ENCODE measurements at places on chromosomes 11 and 22.

- DNase-seq: no peak
Measured at GRCh38 chr22:49136041-49136815, 691.4 kb downstream of the BRD1 start.

- DNase-seq: no peak
Measured at GRCh38 chr11:12160231-12160630, 49.8 kb downstream of the MICAL2 start.

- no peak for DNase-seq
Measured at GRCh38 chr11:73236854-73237253, 18.8 kb downstream of the P2RY2 start.

DNA sequence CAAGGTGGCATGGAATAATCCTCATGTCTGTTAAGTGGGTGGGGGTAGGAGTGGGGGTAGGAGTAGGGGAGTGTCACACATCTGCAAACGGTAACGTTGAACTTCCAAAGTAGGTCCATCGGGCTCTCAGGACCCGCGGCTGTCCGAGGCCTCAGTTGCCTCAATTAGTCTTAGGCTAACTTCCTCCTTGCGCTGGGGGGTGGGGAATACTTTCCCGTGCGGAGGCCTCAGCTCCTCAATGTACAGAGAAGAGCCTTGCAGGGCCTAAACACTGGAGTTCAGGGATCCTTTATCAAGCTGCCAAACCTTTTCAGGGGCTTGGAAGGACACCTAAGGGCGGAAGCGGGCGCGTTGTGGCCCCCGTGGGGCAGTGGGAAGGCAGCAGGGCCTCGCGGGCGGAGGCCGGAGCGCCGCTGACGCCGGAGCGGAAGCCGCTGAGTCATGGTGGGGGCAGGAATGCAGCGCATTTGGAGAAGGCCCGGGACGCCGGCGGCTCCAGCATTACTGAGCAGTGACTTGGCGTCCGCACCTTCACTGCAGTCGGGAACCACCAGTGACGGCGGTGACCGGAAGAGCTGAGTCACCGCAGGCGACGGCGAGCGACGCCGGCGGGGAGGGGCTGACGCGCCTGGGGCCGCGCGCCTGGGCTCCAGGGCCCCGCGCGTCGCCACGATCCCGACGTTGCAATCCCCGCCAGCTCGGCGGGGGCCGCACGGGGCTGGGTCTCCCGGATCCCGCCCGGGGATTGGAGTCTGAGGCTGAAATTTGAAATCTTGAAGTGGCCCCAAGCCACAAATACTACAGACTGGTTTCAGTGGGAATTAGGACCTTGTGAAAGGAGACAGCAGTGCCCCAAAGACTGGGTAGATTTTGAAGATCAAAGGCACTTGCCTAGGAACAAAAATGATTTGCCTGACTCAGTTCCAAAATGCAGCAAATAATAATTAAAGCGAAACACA is 20.2 kb upstream of the IPO7 start:
- peak; percentile 61 for DNase-seq

DNA sequence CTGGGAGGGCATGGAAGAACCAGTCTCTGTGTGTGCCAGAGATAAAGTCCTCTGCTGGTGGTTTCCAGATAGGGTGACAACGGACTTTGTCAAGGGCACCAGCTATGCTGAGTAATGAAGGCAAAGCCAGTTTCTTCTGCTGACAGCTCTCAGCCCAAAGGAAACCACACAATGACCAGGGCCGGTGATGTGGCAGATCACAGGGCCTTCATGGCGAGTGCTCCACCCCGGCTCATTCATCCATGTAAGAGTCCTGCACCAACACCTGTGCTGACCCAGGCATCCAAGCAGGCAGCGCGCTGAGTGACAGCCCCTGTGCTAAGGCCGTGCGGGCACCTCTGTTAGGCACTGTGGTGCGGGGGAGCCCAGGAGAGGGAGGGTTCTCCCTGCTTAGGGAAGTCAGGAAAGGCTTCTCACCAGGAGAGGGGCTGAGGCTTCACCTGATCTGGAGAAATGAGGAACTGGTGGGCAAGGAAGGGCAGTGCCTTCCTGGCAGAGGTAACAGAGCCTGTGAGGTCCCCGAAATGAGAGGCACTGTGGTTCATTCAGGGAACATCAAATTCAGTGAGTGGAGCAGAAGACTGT is 33.8 kb downstream of the TP53I11 start:
- no peak for DNase-seq

- no peak for DNase-seq
Measured at GRCh38 chr22:39907047-39907446, 6.2 kb downstream of the GRAP2 start.

DNA sequence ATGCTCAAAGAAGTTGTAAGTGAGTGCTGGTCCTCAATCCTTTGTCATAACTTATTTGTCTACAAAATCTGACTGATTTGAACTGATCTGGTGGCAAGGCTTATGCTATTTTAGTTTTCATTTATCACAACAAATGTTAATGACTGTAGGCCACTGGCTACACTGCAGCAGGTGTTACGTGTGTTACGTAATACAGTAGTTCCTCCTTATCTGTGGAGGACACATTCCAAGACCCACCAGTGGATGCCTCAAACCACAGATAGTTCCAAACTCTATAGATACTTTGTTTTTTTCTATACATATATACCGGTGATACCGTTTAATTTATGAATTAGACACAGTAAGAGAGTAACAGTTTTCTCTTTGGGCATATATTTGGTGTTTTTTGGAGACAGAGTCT is 7.0 kb downstream of the MADD start:
- DNase-seq: no peak

DNA sequence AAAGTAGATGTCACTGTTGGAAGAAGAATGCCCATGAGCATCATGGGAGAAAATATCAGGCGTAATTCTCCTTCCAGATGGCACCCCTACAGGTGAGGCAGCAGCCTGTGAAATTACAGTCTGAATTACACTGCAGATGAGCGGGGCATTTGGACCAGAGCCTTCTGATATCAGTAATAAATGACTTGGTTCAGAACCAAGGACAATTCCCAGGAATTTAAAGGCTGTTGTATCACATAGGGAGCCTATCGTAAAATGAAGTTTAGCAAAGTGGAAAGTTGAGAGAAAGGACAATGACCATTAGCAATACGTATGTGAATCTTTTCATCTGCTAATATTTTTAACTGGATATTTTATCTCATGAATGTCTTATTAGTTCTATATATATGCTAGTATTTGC is 61.3 kb downstream of the PRMT3 start:
- DNase-seq: no peak

DNA sequence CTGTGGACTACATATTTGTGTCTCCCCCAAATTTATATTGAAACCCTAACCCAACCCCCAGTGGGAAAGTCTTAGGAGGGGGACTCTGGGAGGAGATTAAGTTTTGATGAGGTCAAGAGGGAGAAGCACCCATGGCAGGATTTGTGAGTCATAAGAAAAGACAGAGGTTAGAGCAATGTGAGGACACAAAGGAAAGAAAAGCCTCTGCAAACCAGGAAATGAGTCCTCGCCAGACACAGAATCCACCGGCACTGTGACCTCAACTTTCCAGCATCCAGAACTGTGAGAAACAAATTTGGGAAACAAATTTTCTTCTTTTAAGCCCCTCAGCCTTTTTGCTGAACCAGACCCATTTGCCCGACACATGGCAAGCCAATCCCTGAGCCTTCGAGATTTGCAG is 397.0 kb downstream of the NTM start:
- no peak for DNase-seq

GRCh38 chr11:40434926-40435325 is 1024.5 kb downstream of the LRRC4C start:
- DNase-seq: peak; percentile 52

DNA sequence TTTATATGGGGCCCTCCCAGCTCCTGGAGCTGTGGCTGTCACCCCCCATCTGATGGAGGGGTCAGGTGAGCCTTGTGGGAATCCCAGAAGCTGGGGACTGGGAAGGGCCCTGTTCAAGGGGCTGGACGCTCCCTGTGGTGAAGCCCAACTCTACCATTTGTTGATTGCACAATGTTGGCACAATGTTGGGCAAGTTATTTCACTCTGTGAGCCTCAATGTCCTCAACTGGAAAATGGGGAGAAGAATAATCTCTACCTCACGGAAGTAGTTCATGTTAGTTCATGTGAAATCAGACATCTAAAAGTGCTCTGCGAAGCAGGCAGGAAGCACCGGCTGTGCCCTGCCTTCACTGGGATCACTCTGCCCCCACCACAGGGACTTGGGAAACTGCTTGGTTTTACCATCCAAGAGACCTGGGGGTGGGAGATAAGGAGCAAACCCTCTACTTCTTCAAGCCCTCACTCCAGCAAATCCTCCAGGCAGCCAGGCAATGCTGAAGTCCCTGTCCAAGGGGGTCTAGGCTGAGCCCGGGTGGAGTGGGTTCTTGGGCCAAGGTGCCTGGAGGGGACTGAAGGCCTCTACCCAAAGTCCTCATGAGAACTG is 715 bp upstream of the PRR5 start:
- no peak for DNase-seq

- DNase-seq: no peak
Measured at GRCh38 chr22:23376256-23376655, 195.9 kb downstream of the BCR start.

GRCh38 chr11:96301818-96302217 is 41.2 kb downstream of the MAML2 start:
- DNase-seq: no peak

DNA sequence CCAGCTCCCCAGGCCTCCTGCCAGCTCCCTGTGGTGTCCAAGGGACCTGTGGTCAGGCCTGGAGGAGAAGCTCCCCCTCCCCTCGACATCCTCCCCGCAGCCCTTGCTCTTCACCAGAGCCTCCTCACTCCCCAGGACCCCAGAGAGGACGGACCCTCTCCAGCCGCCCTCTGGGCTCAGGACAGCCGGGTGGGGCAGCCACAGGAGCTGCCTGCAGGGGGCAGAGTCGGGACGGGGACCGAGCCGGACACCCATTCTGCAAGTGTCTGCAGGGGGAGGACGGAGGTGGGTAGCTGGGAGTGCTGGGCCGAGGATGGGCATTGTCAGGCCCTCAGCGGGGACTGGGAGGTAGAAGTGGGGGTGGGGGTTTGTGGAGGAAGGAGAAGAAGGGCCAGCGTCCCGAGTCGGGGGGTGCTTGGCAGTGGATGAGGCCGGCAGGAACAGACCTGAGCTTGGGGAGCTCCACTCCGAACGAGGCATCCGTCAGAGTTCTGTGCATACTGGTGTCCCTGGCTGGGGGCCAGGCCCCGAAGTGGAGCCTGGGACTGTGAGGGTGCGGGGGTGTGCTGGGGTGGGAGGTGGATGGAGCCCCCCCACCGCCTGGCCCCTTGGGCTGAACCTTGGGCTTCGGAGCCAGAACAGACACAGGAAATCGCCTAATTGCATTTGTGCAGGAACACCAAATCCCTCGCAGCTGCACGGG is 15.2 kb downstream of the PRR33 start:
- DNase-seq: no peak

GRCh38 chr22:41368543-41369423 is 13.0 kb upstream of the TEF start:
- DNase-seq: no peak

DNA sequence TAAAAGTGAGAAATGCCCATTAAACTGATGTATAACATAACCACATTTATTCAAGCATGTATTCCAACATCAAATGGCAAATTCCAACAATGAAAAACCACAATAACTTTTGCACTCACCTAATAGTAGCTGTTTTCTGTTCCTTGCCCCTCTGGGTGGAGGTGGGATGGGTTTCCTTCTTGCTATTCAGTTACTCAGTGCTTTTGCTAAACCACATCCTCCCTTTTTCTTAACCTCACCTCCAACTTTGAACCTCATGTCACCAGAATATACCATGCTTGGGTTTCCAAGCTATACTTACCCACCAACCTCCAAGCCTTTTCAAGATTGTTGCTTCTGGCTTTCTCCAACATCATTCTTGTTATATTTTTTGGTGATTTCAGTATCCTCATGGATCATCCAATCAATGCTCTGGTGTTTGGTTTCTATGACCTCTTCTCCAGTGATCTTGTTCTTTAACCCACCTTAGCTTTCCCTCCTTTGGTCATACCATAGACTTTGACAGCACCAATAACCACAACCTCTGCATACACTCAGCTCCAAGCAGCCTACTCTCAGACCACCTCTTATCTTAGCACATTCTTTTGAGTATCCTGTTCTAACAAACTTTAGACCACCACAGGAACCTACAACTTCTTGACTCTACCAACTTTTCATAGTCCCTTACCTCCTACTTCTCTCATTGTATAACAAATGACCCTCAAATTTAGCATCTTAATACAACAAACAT is 3.2 kb upstream of the CCDC15 start:
- DNase-seq: no peak

- no peak for DNase-seq
Measured at GRCh38 chr11:65719871-65720210, 757 bp downstream of the RNASEH2C start.

DNA sequence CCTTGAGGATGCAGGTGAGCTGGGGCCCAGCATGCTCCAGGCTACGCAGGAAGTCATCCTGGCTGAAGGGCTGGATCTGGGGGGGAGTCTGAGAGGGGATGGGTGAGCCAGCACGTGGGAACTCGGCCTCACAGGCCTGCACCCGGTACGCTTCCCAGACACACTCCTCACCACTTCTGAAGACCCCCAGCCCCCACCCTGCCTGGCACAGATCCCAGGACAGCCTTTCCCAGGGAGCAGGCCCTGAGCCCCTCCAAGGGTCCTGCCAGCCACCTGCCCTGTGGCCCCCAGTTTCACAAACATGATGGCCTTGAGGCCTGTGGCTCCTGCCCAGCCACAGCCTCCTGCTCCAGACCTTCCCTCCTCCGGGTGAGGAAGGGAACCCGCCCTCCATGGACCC is 5.6 kb upstream of the PLXNB2 start:
- DNase-seq: no peak

- DNase-seq: no peak
Measured at GRCh38 chr11:121443688-121444275, 8.3 kb upstream of the SORL1 start.

DNA sequence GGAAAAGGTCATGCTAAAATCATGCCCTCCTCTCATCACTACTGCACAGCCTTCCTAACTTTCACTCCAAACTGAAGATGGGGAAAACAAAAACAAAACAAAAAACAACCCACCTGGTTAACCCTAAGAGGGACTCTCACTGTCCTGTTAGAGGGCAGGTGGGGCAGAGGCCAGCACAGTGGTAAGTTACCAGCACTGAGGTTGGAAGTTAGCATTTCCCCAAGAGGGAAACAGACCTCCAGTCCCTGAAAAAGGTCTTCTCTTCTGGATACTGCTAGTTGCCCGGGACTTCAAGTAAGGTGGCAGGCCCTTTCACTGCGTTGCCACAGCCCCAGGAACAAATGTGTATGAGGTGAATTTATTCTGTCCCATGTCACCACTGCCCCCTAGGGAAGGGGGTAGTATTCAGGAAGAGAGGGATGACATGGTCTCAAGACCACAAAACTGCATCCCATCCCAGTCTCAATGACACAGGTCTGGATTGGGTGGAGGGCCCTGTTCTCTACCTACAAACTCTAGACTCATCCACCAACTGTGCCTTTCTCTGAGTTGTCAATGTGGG is 792 bp upstream of the ADAMTS8 start:
- DNase-seq: no peak

Measured in NCI-H446 (cell line).